ENCODE measurements at places on chromosomes 7 and 10.
A peak's percentile ranks its signal among the peaks of the same experiment; 100 is the strongest.

- DNase-seq, result no peak
These were observed 95.8 kb downstream of the CHST15 start for GRCh38 chr10:123997486-123998196.

- no peak for DNase-seq
These were observed 18.0 kb upstream of the TBL2 start for GRCh38 chr7:73596191-73597065.

DNA sequence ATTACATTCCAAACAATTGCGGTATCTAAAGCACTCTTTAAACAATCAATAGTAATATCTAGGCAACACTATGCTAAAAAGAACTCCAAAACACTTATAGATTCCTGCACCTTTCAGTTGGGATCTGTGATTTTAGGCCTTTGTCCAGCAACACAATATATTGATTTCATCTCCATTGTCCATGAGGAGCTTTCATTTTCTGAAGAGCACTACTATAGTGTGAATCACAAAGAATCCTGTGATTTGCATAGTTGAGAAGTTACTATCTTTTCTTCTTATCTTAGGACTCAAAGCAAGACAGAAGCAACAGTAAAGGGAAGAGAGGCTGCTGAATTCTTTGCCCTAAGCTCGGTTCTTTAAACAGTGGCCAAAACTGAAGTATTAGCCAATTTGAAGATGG is 846.8 kb downstream of the IPMK start:
- no peak for DNase-seq

DNA sequence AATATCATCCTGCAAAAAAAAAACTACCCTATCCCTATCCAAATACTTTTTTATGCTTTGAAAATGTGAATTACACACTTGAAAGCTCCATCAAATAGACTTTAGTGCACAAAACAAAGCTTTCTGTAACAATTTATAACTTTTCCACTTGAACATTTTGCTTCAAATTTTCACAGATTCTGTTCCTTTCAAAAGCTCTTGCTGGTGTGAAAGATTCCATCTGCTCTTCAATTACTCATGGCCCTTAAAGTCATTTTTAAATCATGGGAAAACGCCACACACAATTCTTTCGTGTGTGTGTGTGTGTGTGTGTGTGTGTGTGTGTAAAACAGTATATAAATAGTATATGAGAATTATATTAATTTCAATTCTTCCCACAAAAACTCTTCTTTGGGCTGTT is 167.5 kb downstream of the PRPF18 start:
- no peak for DNase-seq

DNA sequence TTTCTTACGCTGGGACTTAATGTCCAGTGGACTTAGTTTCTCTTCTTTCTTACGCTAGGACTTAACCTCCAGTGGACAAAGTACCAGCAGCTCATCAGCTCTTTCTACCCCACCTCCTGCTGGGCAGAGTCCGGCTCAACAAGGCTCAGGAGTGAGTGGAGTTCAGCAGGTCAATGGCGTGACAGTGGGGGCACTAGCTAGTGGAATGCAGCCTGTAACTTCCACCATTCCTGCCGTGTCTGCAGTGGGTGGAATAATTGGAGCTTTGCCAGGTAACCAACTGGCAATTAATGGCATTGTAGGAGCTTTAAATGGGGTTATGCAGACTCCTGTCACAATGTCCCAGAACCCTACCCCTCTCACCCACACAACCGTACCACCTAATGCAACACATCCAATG is 199.7 kb downstream of the MLLT10 start:
- no peak for DNase-seq

- DNase-seq, result peak; percentile 12
These were observed at the start of gene FAM53B for GRCh38 chr10:124744102-124745050. Gene FAM53B (minus strand): TSS chr10:124744378. CDS start chr10:124706713, 37,665 bp downstream.

GRCh38 chr7:111873963-111874690 is 311.8 kb upstream of the IMMP2L start:
- DNase-seq, result no peak

DNA sequence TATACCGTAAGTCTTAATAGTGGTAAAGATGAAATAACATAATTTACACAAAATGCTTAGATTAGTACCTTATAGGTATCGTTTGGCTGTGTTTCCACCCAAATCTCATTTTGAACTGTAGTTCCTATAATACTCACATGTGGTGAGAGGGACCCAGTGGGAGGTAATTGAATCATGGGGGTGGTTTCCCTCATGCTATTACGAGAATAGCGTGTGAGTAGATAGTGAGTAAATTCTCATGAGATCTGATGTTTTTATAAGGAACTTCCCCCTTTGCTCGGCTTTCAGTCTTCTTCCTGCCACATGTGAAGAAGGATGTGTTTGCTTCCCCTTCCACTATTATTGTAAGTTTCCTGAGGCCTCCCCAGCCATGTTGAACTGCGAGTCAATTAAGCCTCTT is 426.3 kb upstream of the POT1 start:
- no peak for DNase-seq

- no peak for DNase-seq
These were observed 72.8 kb downstream of the RHOBTB1 start for GRCh38 chr10:60871215-60871614.

- no peak for DNase-seq
These were observed 871 bp upstream of the CCL24 start for GRCh38 chr7:75814407-75814947.

DNA sequence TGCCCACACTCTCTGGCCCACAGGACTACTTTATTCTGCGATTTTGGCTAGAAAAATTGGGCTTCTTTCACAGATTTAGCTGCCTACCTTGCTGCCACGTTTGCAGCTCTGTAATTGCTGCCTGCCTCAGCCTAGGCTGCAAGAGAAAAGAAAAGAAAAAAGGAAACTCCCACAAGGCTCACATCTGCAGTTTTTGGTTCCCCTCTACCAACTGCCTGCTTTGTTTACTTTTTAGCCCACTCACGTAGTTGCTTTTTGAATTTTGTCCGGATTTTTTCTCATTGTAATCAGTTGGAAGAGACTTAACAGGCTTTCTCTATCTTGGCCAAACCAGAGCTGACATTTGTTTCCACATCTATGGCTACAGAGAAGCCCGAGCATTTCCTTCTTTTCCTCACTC is 24.3 kb downstream of the SUN3 start:
- no peak for DNase-seq

- no peak for DNase-seq
These were observed 741.4 kb downstream of the MAGI2 start for GRCh38 chr7:78712111-78712510.

- DNase-seq, result no peak
These were observed 512.8 kb upstream of the GALNT17 start for GRCh38 chr7:70619130-70619529.

DNA sequence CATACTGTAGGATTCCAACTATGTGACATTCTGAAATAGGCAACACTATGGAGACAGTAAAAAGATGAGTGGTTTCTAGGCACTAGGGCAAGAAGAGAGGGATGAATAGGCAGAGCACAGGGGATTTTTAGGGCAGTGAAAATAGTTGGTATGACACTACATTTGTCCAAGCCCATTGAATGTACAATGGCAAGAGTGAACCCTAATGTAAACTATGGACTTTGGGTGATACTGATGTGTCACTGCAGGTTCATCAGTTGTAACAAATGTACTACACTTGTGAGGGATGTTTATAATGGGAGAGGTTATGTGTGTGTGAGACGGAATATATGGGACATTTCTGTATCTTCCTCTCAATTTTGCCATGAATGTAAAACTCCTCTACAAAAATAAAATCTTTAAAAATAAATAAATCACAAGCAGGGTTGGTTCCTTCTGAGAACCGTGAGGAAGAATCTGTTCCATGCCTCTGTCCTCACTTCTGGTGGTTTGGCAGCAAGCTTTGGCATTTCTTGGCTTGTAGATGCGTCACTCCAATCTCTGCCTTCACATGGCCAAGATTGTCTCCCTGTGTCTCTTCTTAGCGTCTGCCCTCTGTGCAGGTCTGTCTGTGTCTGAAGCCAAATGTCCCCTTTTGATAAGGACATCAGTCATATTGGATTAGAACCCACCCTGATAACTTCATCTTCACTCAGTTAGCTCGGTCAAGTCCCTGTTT is 83.1 kb upstream of the AGBL3 start:
- DNase-seq, result no peak
